ENCODE measurements at places on chromosomes 3 and 15.

GRCh38 chr15:68151277-68151676 lies 53.9 kb downstream of the CALML4 start:
- no peak for DNase-seq

- DNase-seq: no peak
Measured at GRCh38 chr3:152076148-152076547, 192.6 kb upstream of the MBNL1 start.

DNA sequence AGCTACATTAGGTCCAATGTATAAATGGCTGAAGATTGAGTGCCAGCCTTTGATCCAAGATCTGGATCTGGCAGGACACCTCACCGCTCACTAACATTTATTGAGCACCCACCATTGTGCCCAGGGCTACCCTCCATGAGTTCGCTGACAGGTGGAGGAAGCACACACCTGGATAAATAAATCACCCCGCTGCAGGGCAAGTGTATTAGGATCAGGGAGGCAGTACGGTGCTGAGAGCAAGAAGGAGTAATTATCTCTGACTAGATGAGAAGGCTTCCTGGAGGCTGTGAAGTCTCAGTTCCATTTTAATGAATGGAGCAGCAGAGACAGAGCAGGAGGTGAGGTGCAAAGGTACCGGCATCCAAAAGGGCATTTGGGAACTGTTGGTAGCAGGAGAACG lies 104.1 kb downstream of the LIPC start:
- no peak for DNase-seq

DNA sequence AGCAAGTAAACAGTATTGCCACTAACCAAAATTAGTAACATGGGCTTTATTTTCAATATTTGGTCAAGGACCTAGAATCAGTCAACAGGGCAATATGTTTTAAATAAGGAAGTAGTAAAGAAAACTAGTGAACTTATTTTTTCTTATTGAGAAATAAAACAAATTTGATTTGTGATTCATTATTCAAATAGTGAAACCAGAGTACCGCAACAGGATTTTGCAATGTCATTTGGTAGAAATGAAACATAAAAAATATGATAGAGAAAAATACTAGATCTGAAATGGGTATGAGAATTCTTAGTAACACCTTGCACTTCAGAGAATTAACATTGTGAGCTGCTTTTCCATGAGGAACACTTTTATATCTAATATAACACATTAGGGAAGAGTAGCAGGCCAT lies 291.8 kb upstream of the GBE1 start:
- no peak for DNase-seq

DNA sequence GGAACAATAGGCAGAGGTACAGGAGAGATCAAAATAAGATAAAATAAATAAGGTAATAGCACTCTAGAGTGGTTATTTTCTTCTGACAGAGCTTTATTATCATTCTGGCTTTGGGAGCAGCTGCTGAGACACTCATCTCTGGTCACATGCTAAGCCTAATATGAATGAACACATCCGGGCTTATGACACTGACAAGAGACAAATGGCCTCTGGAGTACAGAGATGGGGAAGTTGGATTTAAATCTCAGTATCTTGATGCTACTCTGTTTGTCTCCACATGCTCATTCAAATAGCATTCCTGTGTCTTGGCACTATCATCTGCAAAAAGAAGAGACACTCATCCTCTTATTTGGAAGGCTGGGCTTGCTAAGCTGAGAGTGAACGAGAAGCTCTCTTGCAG lies 55.6 kb downstream of the TMEM45A start:
- DNase-seq: peak; percentile 65

DNA sequence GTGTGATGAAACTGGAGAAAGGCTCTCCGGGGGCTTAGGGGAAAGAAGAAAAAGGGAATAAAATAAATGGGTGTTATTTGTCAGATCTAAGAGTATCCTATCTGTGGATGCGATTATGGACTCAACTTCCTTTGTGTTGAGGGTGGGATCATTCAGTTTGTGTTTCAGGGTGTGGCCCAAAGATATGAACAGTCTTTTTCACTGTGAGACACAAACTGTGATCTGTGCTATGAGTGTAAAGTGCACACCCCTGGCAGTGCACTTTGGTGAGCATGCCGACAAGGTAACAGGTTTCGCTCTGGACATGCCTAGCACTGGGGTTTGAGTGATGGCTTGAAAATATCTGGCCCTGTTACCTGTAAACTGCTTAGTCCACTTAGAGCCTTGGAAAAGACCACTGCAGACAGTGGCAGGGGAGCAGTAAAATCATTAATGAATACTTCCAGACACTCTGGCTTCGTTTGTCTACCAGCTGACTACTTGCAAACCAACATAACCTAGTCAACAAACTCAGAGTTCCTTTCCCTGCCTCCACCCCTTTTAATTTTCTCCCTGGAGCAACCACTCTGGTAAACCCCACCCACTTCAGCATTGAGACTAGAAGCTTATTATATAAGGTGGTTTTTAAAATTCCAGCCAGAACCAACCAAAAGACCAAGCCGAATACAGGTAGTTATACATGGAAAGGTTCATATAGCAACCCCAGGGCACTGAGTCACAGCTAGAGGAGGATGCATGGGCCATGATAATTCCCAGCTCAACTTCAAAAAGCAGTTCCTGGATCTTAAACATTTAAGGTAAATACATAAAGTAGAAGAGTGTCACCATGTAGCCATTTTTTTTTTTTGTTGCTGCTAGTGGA lies 55.1 kb downstream of the TAMM41 start:
- DNase-seq: no peak

GRCh38 chr15:77807115-77807514 lies 174.4 kb upstream of the LINGO1 start:
- DNase-seq: no peak

DNA sequence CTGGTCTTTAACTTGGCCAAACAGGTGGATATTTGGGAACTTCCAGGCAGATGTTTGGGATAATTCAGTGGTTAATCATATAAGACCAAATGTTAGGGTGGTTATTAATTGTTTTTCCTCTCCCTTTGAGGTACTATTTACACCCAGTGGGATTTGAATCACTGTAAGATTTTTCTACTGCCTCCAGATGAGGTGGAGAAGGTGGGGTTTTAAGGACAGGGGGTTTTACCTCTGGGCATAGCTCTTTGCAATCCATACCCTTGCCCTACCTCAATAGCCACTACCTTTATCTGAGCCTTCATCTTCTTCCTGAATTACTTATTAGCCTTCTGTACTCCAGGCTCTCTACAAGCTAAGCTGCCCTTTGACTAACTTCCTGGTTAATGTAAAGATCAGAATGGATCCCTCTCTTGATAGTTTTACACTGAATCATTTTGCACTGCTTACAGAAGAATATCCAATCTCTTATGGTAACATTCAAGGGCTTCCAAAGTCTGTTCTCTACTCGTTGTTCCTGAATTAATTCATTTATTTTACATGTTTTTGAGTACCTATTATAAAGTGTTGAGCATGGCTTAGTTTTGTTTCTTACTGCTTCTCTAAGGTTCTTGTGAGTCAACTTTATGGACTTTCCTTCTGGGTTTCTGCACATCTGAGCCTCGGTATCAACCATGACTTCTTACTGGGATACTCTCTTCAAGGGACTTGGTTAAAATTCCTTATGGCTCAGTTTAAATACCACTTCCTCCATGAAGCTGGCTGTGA lies 331.2 kb upstream of the TBL1XR1 start:
- no peak for DNase-seq

- peak; percentile 54 for DNase-seq
Measured at GRCh38 chr3:112333381-112334317, 693 bp downstream of the CD200 start.

GRCh38 chr15:93049914-93050578 lies 39.0 kb downstream of the RGMA start:
- no peak for DNase-seq

GRCh38 chr15:99347574-99347973 lies 96.3 kb downstream of the LRRC28 start:
- no peak for DNase-seq

DNA sequence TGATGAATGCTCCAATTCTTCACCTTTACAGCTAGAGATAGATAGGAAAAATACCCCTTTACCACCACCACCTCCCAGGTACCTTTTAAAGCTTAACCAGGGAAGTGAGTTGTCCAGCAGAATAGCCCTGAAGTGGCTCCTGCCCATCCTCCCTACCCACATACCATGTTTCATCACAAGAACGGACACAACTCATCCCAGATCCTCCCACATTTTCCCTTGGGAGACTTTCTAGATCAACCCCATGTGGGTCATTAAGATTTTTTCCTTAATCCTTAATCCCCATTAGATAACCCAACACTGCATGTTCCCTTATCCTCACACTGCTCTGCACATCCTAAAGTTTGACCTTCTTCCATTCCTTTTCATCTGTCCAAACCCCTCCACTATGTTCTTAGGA lies 69.3 kb downstream of the CHST2 start:
- peak; percentile 47 for DNase-seq

- DNase-seq: peak; percentile 36
Measured at GRCh38 chr3:42719002-42719401, 16.4 kb upstream of the HHATL start.

DNA sequence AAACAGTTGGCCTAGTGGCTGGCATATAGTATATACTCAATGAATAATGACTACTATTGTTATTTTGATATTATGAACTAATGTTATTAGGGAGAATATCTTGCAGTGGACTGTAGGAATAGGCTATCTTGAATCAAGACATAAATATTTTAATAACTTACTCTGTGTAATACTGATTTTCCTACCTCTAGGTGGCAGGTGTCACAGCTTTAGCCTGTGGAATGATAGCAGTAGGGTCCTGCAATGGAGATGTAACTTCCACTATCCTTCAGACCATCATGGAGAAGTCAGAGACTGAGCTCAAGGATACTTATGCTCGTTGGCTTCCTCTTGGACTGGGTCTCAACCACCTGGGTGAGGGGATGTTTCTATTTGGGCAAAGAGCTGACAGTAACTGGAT lies 6.5 kb downstream of the PSMD2 start:
- peak; percentile 26 for DNase-seq

DNA sequence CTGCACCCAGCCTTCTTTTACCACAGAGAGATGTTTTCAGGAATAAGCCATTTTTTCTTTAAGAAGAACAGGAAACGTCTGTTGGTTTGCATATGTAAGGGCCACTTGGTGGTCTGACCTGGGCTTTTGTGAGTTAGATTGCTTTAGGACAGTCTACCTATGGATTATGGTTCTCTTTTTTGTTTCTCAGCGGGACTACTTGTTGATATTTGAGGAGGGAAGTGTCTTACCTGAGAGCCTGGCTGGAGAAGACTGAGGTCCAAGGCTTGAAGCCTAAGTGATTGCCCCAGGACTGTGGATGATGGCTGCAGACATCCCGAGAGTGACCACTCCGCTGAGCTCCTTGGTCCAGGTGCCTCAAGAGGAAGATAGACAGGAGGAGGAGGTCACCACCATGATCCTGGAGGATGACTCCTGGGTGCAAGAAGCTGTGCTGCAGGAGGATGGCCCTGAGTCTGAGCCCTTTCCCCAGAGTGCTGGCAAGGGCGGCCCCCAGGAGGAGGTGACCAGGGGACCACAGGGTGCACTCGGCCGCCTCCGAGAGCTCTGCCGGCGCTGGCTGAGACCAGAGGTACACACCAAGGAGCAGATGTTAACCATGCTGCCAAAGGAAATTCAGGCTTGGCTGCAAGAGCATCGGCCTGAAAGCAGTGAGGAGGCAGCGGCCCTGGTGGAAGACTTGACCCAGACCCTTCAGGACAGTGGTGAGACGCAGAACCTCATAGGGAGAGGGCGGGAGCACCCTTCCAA lies 3.0 kb downstream of the ZSCAN2 start:
- DNase-seq: no peak

- DNase-seq: no peak
Measured at GRCh38 chr3:107446706-107447105, 69.5 kb downstream of the CCDC54 start.

DNA sequence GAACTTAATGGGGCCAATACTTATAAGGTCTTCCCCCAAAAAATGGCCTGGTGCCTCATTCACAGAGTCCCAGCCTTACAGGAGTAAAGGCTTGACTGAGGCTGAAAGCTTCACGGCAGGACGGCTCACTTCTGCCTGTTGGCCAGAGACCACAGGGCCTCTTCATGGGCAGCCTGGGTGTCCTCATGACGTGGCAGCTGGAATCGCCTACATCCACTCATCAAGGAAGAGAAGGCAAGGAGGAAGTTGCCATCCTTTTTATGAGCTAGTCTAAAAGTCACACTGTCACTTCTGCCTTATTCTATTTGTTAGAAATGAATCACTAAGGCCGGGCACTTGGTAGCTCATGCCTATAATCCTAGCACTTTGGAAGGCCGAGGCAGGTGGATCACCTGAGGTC lies 89.3 kb upstream of the DGKG start:
- DNase-seq: no peak

- peak; percentile 62 for DNase-seq
Measured at GRCh38 chr15:69161079-69161877, 843 bp downstream of the GLCE start.

Data from NCI-H82 (cell line).